ENCODE measurements at places on chromosomes 4 and X.

GRCh38 chr4:90540536-90540935, 413.3 kb downstream of the CCSER1 start:
- DNase-seq, result no peak

- peak; percentile 68 for DNase-seq
Measured at GRCh38 chr4:189792924-189793618, 147.6 kb upstream of the FRG1 start.

DNA sequence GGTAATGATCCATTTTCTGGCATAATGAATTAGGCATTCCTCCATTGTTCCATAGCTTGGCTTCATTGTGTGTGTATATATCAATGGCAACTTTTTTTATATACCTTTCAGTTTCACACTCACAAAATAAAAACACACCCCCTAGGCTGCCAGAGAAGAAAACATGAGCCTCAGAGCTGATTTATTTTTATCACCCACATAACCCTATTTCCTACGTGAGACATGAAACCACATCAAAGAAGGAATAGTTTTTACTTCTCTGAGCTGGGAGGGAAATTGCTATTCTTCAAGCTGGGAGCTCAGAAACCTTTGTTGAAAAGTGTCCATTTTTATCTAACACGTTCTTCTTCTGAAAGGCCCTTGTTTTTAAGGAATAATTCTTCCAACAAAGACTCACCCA, 126.7 kb upstream of the RAI2 start:
- no peak for DNase-seq

GRCh38 chrX:68112321-68112720, 321.0 kb downstream of the OPHN1 start:
- DNase-seq, result no peak

GRCh38 chr4:150354214-150354796, 227.6 kb upstream of the MAB21L2 start:
- DNase-seq, result no peak

DNA sequence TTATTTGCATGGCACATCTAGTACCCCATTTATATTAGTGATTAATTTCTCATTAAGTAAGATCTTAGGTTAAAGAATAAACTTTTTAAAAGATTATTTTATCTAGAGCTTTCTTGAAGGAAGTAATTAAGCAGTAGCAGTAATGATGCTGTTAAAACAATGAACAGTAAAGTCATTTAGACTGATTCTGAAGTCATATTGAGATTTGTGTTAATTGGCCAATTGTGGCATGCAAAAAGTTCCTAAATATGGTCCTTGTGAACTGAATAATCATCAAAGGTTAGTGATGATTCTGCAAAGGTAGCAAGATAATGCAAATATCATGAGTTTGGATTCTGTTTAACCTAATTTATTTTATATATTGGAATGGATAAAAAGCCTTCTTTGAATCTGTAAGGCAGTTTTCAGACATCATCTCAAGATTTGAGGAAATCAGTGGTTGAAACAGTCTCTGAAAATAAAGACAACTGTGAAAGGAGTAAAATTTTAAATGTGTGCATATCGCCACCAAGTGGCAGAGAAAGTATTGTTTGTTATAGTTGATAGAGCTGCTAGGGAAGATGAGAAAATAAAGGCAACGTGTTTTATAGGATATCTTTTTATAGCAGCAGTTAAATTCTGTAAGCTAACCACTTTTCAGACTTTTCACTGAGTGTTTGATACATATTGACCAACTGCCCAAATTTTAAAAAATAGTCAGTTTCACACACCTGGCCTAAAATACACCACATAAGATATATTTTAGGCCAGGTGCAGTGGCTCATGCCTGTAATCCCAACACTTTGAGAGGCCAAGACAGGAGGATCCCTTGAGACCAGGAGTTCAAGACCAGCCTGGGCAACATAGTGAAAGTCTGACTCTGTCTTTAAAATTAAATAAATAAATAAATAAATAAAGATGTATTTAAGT, 79.6 kb downstream of the CCKAR start:
- DNase-seq, result no peak

- no peak for DNase-seq
Measured at GRCh38 chrX:13464599-13465275, 104.7 kb upstream of the EGFL6 start.

DNA sequence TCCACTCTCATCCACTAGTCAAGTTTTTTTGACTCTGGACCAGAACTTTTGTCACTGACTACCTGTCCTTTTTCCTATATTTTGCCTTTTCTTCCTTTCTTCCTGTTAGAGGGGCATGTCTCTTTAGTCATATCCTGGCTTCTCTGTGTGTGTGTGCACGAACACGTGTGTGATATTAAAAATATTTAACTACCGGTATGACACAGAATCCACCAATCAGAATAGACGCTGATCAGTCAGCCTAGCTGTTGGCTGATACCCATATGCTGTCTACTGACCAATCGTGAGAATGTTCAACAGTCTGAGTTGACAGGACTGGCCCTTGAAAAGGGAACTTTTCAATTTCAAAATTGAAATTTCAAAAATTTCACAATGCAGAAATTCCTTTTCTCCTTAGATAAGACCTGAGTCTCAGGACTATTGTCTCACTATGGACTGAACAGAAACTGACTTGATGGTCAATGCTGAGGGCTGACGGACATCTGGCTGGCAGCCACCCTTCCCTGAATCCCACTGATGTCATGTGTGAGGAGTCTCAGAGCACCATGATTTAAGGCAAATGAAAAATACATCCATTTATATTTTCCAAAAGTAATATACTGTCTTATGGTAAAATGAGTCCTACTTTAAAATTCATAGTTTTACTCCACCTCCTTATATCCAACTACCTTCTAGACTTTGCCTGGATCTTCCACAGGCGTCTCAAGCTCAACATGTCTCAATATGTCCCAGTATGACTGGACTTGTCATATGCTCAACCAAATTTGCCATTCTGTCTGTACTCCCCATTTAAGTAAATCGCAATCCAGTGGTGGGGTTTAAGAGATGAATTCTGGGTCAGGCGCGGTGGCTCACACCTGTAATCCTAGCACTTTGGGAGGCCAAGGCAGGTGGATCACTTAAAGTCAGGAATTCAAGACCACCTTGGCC, 78.0 kb downstream of the CHRNA9 start:
- no peak for DNase-seq

GRCh38 chrX:18890724-18891547, 93.0 kb downstream of the PHKA2 start:
- no peak for DNase-seq

- DNase-seq, result no peak
Measured at GRCh38 chr4:7959078-7959477, 19.4 kb upstream of the AFAP1 start.

- no peak for DNase-seq
Measured at GRCh38 chrX:74924449-74925224, 615 bp downstream of the NEXMIF start.

GRCh38 chrX:154051201-154051810, 31.6 kb upstream of the IRAK1 start:
- DNase-seq, result peak; percentile 76

GRCh38 chr4:1374706-1375045, 27.7 kb downstream of the UVSSA start:
- DNase-seq, result no peak

DNA sequence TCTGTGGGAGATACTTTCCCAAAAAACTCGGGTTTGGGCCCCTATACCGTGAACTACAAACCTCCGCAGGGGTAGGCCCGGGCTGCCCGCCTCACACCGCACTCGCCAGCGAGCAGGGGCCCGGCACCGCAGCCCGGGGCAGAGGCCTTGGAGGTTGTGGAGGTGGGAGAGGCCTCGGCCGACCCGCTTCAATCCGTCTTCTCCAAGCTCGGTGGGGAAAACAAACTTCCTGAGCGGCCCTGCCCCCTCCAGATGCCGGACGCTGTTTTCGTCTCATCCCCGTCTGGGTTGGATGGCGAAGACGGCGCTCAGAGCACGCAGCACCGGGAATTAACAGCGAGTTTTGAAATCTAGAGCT, 442 bp upstream of the MCUB start:
- peak; percentile 47 for DNase-seq

DNA sequence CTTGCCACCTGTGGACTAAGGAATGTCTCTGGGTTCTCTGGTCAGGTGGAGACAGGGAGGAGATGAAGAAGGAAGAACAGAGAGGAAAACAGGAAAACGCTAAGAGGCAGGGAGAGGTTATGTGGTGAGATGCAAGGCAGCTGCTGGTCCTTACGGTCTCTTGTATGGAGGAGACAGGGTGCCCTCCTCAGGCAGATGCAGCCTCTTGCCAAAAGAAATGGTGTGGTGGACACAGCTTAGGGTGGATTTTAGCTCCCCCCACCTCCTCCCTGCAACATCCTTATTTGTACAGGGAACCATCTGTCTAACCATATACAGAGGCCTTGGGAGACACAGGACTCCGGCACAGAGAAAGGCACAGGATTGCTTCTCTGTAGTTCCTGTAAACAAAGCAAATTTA, 9.7 kb downstream of the OCIAD2 start:
- no peak for DNase-seq

- no peak for DNase-seq
Measured at GRCh38 chrX:42900947-42901346, 123.0 kb upstream of the PPP1R2C start.

DNA sequence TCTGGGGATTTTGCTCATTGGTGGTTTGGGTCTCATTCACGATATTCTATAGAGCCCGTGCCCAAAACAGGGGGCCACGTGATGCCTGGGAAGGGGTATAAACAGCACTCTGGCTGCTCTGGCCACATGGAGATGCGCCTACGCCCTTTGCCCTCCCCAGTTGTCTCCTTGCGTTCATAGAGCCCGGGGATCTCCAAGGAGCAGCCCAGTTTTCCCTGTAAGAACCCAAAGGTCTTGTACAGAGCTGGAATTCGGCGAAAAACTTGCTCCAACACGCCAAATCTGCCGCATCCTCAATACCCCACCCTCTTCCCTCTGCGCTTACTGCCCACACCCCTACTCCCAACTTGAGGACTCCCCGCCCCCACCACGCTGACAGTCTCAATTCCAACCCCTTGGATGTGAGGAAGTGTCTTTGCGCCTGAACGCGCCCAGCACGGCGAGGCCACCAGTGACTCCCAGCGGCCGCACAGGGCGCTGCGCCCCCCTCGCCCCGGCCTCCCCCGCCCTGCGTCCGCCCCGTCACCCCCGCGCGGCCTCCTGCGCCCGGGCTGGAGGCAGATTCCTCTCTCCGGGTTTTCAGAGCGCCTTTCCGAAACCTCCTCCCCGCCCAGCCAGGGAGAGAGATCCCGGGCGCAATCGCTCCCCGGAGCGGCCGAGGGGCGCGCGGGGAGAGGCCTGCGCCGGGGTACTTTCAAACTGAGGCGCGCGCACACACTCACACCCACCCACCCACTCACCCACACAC, at the start of gene NHS:
Gene NHS (plus strand): TSS at position 582 of the 748 bp plus-strand sequence. CDS start 558 bp downstream, outside the sequence.
- peak; percentile 78 for DNase-seq

DNA sequence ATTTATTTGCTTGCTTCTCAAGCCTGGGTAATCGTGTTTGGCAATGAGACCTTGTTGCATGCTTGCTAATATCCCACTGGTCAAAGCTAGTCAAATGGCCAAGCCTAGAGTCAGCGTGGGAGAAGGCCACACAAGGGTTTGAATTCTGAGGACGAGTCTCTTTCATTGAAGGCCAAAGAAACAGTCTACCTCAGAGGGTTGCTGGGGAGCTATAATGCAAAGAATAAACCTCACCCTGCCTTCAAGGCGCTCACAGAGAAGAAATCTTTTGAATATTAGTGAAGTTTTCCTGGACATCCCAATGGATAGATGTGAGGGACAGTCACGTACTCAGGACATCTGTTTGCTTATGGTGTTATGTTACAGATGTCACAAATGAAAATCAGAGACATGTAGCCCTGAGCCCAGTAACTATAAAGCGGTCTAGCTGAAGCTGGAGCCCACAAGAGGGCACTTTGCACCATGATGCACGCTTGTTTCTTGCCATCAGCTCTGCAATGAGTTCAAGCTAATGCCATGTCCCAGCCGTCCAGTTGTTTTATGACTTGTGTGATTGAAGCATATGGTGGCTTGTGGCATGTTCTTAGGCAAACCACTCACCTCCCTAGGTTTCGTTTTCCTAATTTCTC, 1.1 kb upstream of the TLR3 start:
- DNase-seq, result peak; percentile 79

DNA sequence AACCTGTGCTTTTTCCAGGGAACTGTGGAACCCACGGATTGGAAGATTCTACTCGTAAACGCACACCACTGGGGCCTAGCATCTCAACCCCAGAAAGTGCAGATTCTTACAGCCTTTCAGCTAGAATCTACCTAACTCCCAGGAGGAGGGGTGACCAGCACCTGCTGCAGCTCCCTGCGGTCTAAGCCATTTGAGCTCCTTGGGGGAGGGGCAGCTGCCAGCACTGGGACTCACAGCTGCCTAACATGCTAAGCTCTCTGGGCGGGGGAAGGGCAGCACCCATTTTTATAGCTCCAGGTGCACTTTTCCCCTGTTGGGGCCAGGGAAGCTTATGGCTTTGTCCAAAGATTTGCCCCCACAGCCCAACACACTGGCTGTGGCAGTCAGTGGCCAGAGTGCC, 595.7 kb upstream of the EPHA5 start:
- no peak for DNase-seq

DNA sequence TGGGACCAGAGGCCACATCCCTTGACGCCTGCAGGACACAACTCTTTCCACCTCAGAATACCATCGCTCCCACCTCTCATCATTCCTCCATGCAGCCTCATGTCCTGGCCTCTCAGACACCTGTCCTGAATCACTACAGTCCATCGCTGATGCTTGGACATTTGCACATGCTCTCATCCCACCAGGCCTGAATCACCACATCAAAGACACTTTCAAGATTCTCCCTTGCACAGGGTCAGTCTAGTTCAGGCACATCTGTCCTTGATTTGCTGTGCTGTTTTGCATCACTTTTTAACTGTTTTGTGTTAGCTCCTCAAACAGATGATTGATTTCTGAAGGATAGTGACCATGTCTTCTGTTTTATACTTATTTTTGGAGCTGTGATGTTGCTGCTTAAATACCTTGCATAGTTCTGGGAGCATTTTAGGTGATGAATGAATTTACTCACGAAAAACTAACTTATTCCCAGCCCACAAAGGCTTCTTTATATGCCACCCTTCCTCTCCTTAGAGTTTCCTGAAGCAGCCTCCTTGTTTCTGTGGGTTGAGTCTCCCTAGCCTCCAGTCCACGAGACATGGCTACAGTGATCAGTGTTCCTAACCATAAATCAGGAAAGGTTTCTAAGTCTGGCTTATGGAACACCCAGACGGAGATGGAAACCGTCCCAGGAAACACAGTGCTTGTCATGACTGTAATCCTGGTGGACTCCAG, 2.6 kb downstream of the FAM114A1 start:
- DNase-seq, result no peak

GRCh38 chr4:30719454-30720020, 632 bp upstream of the PCDH7 start:
- peak; percentile 52 for DNase-seq

- peak; percentile 54 for DNase-seq
Measured at GRCh38 chr4:2936773-2937145, 26.4 kb downstream of the NOP14 start.

DNA sequence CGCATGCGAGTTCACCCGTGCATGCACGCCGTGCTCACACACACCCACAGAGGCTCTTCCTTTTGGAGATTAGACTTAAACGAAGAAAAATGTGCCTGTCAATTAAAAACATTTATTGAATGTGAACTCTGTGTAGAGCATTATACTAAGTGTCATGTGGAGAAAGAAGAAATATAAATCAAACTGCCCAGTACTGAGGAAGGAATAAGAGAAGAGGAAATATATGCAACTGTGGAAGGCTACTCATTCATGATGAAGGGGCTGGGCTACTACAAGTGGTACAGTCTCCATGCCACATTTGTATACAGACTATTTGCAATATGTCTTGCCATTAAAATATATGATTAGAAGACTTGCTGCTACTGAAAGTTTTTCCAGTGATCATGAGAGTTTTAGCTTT, 714.7 kb downstream of the DMD start:
- no peak for DNase-seq

GRCh38 chrX:16885628-16886027, 15.5 kb upstream of the RBBP7 start:
- DNase-seq, result no peak

GRCh38 chr4:38591617-38592337, 72.2 kb upstream of the KLF3 start:
- DNase-seq, result no peak
